Stimulated activated CD8-positive, alpha-beta memory T cell treated with anti-CD3 and anti-CD28 coated beads, Interleukin-7, amount 100 ng/mL, for 24 hours (primary cell): ENCODE measurements at places on chromosomes 16 and 17.

DNA sequence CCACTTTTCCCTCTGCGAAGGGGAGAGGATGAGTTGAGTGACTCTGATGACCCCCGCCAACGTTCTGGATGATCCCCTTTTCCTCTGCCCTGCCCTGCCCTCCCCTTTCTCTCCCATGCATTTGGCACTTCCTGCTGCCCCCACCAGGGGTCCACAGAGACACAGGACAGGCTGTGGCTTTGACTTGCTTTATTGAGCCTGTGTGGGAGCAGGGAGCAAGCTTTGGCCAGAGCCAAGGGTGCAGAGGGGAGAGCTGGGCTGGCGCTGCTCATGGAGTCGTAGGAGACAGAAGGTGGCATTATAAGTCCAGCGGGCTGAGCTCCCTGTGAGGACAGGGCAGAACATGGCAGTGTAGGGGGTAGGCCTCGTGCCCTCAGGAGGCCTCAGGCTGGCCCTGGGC is 1.6 kb downstream of the PPY start:
- DNase-seq: no peak

- no peak for DNase-seq
Measured at GRCh38 chr17:42354956-42355843, 33.0 kb downstream of the STAT3 start.

- DNase-seq: no peak
Measured at GRCh38 chr16:568401-569258, 1.1 kb upstream of the PIGQ start.

DNA sequence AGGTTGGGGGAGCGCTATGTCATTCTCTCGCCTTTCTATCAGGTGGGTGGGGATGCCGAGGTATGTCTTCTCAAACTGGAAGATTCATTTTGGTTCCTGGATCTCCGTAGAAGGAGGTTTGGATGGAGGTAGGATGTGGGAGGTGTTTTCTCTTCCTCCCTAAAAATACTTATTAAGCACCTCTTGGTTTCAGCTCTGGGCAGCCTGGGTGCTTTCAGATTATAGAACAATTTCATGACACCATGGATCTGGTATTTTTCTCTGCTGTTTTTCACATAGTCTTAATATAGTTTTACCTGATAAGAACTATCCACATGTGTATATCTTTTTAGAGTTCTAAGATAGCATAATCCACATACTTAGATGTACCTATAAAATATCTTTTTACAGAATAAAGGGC is 92.9 kb downstream of the YPEL2 start:
- no peak for DNase-seq

DNA sequence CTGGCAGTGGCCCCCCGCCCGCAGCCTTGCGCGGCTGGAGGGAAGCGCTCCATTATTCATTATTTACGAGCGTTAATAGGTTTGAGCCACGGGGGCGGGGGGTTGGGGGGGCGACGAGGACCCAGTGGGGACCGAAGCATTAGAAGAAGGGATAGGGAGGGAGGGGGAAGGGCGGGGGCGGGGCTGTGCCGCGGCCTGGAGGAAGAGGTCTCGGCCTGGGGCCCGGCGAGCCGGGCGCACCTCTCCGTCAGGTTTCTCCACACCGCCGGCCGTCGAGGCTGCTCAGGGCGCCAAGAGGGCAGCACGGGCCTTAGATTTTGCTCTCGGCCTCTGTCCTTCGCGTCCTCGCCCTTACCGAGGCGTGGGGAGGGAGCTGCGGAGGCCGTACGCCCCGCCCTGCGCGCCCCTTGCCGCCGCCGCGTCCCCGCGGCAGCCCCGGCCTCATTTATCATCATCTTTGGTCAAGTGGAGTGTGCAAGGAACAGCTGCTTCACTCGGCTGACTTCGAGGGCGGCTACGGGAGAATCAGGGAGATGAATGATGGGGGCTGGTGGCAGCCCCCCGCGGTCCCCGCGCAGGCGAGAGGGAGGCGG is 54.2 kb downstream of the SREBF1 start:
- no peak for DNase-seq

GRCh38 chr17:75636381-75637142 is 3.3 kb downstream of the SMIM5 start:
- no peak for DNase-seq

GRCh38 chr17:9878786-9879525 is 26.1 kb downstream of the RCVRN start:
- DNase-seq: no peak

- DNase-seq: no peak
Measured at GRCh38 chr16:48546774-48547173, 63.2 kb downstream of the N4BP1 start.

DNA sequence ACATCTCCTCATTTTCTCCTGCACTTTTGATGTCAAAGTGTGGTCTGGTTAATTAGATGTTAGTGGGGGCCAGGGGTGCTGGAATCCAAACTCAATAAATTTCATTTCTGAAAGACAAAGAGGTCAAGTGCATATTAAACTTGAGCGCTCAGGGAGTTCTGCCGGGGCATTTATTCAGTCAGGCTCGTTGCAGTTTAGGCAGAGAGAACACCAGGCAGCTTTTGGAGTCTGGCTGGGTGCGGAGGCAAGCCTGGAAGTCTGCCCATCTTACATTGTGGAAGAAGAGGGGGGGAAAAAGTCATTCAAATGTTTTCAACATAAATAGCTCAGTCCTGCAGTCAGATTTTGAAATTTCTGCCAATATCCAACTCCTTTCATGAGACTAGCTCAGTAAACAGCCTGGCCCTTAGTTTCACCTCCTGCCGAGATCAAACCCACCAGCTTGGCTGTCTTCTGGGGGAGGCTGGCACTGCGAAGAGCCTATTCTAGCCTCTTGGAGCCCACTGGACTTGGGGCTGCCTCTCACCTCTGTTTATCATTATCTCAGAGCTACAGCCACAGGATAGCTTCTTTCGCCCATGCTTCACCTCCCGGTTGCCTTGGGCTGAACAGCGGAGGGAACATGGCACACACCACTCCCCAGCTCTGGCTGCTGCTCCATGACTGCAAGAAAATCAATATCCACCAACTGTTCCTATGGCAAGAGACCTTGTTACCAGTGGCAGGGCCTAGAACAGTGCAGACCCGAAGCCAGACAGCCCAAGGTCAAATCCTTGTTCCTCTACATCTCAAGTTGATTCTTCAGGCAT is 177.4 kb upstream of the CDH5 start:
- no peak for DNase-seq

- DNase-seq: no peak
Measured at GRCh38 chr16:2149630-2150417, 1.4 kb downstream of the RAB26 start.

DNA sequence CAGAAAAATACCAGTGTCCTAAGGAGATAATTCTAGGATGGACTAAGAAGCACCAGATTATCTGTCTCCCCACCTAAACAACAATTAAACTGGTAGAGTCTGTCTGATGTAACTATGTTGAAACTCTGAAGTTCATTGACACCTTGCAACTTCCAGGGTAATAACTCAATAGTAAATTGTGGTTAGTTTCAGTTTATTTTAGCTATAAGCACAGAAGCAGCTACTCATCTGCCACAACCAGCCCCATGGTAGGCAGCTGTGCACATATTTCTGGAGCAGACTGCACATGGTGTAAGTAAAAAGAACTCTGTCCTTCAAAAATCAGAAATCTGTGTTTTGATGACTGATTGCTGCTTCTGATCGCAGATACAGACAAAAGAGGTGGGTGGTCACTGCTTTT is 852.1 kb downstream of the CDH11 start:
- DNase-seq: no peak

- DNase-seq: no peak
Measured at GRCh38 chr17:61503961-61504360, 51.7 kb downstream of the TBX4 start.

DNA sequence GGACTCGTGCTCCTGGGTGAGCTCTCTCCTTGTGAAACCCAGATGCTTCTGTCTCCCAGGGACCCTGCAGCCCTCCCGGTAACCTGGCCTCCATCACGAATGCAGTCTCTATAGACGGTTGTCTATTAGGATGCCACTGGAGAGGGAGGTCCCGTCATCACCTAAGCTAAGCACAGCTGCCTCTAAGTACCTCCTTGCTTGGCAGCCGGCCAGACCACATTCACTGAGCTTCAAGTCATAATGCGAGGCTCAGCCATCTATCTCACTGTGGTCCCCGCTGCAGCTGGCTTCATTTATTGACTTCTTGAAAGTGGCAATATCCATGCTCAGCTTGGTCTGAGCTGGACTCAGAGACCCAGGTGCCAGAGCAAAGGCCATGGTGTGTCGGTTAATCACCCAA is 74.5 kb upstream of the HSBP1 start:
- DNase-seq: no peak
